ENCODE measurements at places on chromosomes 2 and 18.

- no peak for DNase-seq
Measured at GRCh38 chr2:120701499-120701898, 34.2 kb upstream of the GLI2 start.

GRCh38 chr2:202400941-202401340, 24.8 kb downstream of the BMPR2 start:
- no peak for DNase-seq

DNA sequence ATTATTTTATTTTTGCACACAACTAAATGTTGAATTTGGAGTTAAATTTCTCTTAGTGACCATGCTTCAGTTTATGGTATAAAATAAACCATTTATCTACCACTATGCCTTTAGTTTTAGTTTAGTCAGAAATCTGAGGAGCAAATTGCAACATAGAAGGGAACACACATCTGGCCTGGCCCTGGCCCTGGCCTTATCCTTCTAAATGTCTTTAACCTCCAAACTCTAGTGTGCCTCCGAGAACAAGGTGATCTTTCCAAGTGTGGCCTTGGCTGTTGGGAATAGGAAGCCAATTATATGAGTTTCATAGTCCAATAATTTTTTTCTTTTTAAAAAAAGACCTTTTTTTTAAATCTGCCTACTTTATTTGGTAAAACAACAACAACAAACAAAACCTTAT, 31.8 kb upstream of the GREB1L start:
- DNase-seq: no peak

DNA sequence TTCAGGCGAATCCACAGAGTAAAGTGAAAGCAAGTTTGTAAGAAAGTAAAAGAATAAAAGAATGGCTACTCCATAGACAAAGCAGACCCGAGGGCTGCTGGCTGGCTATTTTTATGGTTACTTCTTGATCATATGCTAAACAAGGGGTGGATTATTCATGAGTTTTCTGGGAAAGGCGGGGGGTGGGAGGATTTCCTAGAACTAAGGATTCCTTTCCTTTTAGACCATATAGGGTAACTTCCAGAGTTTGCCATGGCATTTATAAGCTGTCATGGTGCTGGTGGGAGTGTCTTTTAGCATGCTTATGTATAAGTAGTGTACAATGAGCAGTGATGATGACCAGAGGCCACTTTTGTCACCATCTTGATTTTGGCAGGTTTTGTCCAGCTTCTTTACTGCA, 59.8 kb downstream of the SLC4A3 start:
- peak; percentile 75 for DNase-seq
